ENCODE measurements at places on chromosomes 6 and 20. TPM values are rescaled to one million over a fixed set of nuclear protein-coding genes. Genes with fewer than 3 reads are reported as not detected.

DNA sequence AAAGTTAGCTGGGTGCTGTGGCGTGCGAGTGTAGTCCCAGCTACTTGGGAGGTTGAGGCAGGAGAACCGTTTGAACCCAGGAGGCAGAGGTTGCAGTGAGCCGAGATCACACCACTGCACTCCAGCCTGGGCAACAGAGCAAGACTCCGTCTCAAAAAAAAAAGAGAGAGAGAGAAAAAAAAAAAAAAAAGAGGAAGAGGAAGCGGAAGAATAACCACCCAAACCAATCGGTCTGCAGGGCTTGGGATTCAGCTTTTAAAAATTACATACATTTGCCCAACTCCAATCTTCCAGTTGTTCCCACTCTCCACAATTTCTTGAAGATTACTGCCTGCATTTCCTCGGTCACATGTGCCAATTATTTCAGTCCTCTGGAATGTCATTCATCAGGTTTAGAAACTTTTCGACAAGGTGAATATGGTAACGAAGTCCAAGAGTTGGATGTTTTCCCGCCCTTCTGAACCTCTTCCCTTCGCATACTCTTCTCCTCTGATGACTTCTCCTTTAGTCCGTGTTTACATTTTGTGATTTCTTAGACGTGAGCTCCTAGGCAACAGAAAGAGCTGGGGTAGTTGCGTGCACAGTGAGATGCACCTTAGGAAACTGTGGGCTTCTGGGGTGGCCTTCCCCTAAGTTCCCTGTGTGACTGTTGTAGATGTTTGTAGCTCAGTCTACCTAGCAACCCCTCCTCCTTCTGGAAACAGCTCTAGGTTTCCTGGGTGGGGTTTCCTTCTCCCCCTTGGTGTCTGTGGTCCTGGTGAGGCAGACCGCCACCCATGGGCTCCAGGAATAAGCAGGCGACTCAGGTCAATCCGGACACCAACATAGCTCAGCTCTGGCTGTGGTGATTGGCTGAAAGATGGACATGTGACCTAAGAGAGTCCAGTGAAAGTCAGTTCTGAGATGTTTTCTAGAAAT lies 63.0 kb upstream of the NCOA3 start:
- no peak for DNase-seq

DNA sequence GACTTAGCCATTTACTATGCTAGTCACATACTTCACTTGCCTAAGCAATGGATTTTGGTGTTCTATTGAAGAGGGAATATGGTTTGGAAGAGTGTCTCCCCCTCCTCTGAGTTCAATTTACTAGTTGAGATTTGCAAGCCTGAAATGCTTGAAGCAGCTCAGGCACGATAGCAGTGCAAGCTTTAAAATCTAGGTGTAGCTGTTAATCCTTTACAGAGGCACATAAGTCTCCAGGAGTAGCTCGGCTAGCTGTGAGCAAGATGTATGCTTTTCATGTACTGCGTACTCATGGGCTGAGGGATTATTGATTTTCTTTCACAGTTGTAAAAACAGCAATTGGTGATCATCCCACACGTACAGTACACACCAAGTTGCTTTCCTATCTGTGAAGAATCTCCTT lies 726 bp downstream of the FLRT3 start:
- DNase-seq = peak; percentile 56

NKX2-2 gene
- polyA plus RNA-seq = not detected

- DNase-seq = no peak
These were observed 9.8 kb upstream of the NDUFAF4 start for GRCh38 chr6:96907498-96907897.

PRL gene
- polyA plus RNA-seq = 2.0 TPM

All from muscle of arm (tissue), 14 donors.